ENCODE measurements at places on chromosomes 12 and 14.

- no peak for DNase-seq
Measured at GRCh38 chr14:87732562-87732961, 260.4 kb downstream of the GALC start.

- DNase-seq: no peak
Measured at GRCh38 chr14:87260460-87260859, 732.5 kb downstream of the GALC start.

- DNase-seq: no peak
Measured at GRCh38 chr12:50614167-50614759, 109.5 kb downstream of the DIP2B start.

GRCh38 chr12:43349863-43350262 lies 202.1 kb downstream of the ADAMTS20 start:
- no peak for DNase-seq
